ENCODE measurements at places on chromosomes 13 and 19. TPM values are rescaled to one million over a fixed set of nuclear protein-coding genes. Genes with fewer than 3 reads are reported as not detected.

GRCh38 chr19:1766800-1767352 lies 13.6 kb downstream of the ONECUT3 start:
- H3K36me3 ChIP-seq = no peaks in the 10 kb centered on the region
- peaks cover 91% of the 10 kb centered on the region for H3K27me3 ChIP-seq
- H3K27ac ChIP-seq = no peak overlapping the region
- no peak for DNase-seq
- H3K4me3 ChIP-seq = no peak overlapping the region
- H3K4me1 ChIP-seq = peaks cover 3% of the 10 kb centered on the region

GRCh38 chr13:25570185-25570584 lies 198.4 kb downstream of the ATP8A2 start:
- peaks cover 6% of the 10 kb centered on the region for H3K27me3 ChIP-seq
- H3K4me3 ChIP-seq = no peak overlapping the region
- DNase-seq = no peak
- H3K36me3 ChIP-seq = no peaks in the 10 kb centered on the region

GRCh38 chr19:12763100-12763499 lies 11.5 kb downstream of the BEST2 start:
- no peak for DNase-seq
- H3K36me3 ChIP-seq = no peaks in the 10 kb centered on the region
- no peaks in the 10 kb centered on the region for H3K27me3 ChIP-seq
- H3K4me3 ChIP-seq = no peak overlapping the region

DNA sequence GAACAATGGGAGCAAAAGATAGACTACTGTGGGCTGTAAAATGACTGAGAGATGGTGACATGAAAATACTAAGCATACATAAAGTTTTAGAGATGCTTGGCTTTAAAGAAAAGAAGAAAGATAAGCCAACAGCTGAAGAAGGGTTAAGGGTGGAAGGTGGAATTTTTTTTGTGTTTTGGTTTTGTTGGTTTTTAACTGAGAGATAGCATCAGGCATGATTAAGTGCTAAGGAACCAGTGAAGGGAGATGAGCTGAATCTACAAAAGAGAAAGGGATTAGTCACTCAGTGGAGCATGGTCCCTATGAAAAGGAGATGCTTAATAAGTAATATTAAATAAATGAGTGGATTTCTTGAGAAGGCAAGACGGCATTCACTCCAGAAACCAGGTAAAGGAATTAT lies 12.5 kb upstream of the TBC1D4 start:
- H3K36me3 ChIP-seq = no peaks in the 10 kb centered on the region
- no peak for DNase-seq
- no peak overlapping the region for H3K27ac ChIP-seq
- no peaks in the 10 kb centered on the region for H3K4me1 ChIP-seq
- no peak overlapping the region for H3K4me3 ChIP-seq

GRCh38 chr19:30781047-30781446 lies 408.9 kb downstream of the ZNF536 start:
- no peaks in the 10 kb centered on the region for H3K36me3 ChIP-seq
- no peak overlapping the region for H3K4me3 ChIP-seq
- H3K27ac ChIP-seq = no peak overlapping the region
- H3K4me1 ChIP-seq = no peaks in the 10 kb centered on the region
- H3K27me3 ChIP-seq = no peaks in the 10 kb centered on the region

DNA sequence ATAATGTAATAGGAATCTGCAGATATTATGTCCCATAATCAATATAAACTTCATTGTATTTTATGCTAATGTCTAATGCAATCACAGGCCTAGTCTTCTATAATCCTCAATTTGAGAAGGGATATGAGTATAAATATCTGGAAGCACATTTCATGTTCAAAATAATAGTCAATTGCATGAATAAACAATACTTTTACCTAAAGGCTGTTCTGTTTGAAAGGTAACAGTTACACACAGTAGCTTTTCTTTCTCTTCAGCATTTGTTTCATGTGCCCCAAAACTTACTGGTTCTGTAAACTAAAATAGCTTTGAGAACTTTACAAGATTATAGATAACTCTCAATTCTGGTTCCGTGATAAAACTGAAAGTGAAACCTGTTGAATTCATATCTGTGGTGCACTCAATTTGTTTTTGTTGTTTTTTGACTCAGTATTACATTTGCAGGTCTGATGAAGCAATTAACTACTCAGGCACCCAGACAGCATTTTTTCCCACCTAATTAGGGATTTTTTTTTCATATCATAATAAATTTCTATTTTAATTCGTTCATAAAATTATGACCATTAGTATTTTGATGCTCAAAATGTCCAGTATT lies 1193.8 kb downstream of the SLITRK1 start:
- no peak overlapping the region for H3K4me3 ChIP-seq
- H3K27me3 ChIP-seq = no peaks in the 10 kb centered on the region
- no peak overlapping the region for H3K27ac ChIP-seq
- no peak for DNase-seq
- H3K36me3 ChIP-seq = no peaks in the 10 kb centered on the region
- H3K4me1 ChIP-seq = no peaks in the 10 kb centered on the region

DNA sequence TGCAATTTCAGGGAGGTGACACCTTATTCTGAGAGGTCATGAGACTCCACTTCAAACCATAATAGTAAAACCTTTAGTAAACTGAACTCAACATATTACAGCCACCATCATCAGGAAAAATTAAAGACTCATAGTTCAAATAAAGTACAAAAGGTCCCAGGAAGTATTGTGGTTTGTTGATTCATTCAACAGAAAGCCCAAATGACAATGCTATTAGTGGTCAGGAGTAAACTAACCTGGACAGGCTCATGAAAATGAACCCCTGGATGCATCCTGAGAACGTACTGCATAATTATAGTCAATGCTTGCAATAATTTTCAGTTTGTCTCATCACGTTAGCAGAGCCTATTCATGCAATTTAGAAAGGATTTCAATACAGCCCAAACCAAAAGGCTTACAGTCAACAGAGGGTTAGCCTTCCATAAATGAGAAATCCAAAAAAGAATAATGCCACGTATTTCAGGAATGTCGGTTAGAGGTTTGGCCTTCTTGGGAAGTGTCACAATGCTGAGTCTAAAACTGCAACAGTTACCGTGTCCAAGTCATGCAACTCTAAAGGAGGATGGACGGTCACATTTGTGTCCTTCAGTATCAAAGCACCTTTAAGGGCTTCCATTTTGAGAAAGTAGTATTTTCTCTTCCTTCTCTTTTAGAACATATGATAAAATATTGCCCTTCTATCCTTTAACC lies 280.8 kb downstream of the ABCC4 start:
- no peaks in the 10 kb centered on the region for H3K36me3 ChIP-seq
- no peak overlapping the region for H3K27ac ChIP-seq

GRCh38 chr13:43246382-43246781 lies 223.0 kb downstream of the DNAJC15 start:
- no peak overlapping the region for H3K4me3 ChIP-seq
- H3K27ac ChIP-seq = no peak overlapping the region
- DNase-seq = no peak
- peaks cover 9% of the 10 kb centered on the region for H3K4me1 ChIP-seq
- no peaks in the 10 kb centered on the region for H3K27me3 ChIP-seq

DNA sequence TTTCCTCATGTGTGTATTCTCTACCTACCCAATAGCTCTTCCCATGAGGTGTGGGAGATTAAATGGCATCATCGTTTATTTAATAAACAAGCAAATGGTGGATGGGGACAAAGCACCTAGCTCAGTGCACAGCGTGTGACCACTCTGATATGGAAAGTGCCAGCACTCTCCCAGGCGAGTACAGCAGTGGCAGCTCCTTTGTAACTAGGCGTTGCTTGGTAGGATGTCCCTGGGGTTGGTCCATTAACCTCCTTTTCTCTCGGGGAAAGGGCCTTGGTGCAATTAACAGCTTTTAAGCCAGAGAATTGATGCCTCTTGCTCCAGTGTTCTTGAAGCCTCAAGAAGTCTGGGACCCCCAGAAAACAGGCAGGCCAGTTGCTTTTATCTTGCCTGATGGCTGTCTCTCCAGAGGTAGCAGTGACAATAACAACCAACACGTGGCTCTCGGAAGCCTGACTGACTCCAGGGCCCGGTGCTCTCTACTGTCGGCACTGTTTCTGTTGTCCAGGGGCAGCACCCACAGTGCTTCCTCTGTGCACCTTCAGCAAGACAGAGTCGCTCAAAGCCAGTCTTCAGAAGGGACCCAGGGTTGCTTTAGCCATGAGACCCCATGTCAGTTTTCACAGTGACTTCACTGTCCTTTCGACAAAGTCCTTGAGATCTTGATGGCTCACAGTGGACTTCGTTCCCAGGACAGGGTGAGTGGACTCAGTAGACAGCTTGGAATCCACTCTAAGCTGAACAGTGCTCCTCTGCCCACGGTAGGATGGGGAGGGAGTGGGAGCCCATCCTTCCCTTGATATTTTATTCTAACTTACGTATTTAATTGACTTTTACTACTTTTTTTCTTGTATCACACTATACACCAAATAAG lies 33.9 kb upstream of the NPAS1 start:
- H3K27ac ChIP-seq = no peak overlapping the region
- H3K27me3 ChIP-seq = no peaks in the 10 kb centered on the region
- no peak overlapping the region for H3K4me3 ChIP-seq
- DNase-seq = no peak
- peaks cover 26% of the 10 kb centered on the region for H3K36me3 ChIP-seq

GRCh38 chr19:40235238-40236025 lies 8.9 kb upstream of the CCNP start:
- H3K27me3 ChIP-seq = no peaks in the 10 kb centered on the region
- H3K4me3 ChIP-seq = no peak overlapping the region
- H3K27ac ChIP-seq = no peak overlapping the region
- no peak for DNase-seq
- H3K36me3 ChIP-seq = peaks cover 80% of the 10 kb centered on the region

DNA sequence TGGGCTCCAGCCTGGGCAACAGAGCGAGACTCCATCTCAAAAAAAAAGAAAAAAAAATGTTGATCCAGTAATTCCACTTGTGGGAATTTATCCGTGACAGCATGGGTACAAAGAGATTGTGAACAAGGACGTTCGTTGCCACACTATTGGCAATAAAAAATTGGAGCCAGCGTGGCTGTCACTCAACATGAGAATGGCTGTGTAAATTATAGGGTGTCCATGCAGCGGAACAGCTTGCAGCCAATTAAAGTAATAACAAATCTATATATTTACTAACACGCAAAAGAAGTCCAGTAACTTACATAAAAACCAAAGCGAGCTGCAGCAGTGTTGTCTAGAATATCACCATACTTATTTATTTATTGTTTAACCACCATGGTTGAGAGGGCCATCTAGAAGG lies 19.3 kb downstream of the DPF1 start:
- H3K4me1 ChIP-seq = peaks cover 4% of the 10 kb centered on the region
- H3K27ac ChIP-seq = no peak overlapping the region
- no peaks in the 10 kb centered on the region for H3K36me3 ChIP-seq
- DNase-seq = no peak
- no peak overlapping the region for H3K4me3 ChIP-seq

DNA sequence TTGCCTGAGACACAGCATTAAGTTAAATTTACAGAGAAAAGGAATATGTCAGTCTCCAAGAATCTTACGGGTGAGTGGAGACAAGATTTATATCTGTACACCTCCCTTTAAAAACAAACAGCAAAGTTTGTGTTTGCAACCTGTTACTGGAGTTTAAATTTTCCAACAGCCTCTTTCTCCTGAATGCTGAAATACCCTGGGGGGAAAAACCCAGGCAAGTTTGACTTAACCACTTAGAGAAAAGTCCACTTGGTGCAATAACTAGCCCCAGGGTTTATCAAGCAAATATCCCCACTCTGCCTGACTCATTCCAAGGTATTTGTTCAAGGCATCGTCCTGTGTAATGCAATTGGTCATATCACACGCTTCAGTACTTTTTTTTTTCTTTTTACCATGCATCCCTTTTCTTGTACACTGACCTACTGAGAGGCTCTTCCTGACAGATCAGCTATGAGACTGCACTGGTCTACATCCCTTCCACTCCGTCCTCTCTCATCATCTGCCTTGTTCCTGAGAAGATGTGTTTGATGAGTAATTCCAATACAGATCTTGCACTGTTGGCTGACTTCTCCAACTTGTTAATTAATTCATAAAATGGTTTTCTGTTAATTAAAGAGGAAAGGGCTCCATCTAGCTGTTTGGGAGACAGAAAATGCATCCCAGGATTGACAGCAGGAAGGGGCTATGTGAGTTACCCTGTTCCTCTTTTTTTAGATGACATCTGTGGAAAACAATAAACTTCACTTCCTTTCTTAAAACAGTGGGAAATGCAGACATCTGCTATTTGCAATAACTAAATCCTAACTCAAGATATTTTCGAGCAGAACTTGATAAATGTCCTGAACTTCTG lies 212.5 kb upstream of the IRS2 start:
- no peak overlapping the region for H3K27ac ChIP-seq
- H3K27me3 ChIP-seq = no peaks in the 10 kb centered on the region
- no peak overlapping the region for H3K4me3 ChIP-seq
- H3K36me3 ChIP-seq = no peaks in the 10 kb centered on the region
- no peaks in the 10 kb centered on the region for H3K4me1 ChIP-seq
- DNase-seq = no peak

GRCh38 chr13:95060014-95060519 lies 241.2 kb downstream of the ABCC4 start:
- H3K4me1 ChIP-seq = no peaks in the 10 kb centered on the region
- no peaks in the 10 kb centered on the region for H3K36me3 ChIP-seq
- no peaks in the 10 kb centered on the region for H3K27me3 ChIP-seq
- no peak overlapping the region for H3K4me3 ChIP-seq
- H3K27ac ChIP-seq = no peak overlapping the region
- no peak for DNase-seq

DNA sequence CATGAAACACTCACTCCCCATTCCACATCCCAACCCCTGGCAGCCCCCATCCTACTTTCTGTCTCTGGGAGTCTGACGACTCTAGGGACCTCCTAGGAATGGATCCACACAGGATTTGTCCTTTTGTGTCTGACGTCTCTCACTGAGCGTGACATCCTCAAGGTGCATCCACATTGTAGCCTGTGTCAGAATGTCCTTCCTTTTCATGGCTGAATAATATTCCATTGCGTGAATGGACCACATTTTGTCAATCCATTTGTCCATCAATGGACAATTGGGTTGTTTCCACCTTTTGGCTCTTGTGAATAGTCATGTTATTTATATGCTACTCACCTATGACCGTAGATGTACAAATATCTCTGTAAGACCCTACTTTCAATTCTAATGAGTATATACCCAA lies 16.8 kb upstream of the NMRK2 start:
- no peak overlapping the region for H3K4me3 ChIP-seq
- H3K27ac ChIP-seq = no peak overlapping the region
- no peaks in the 10 kb centered on the region for H3K4me1 ChIP-seq
- H3K36me3 ChIP-seq = no peaks in the 10 kb centered on the region
- no peak for DNase-seq

GRCh38 chr13:29483211-29483610 lies 112.3 kb downstream of the SLC7A1 start:
- DNase-seq = no peak
- no peak overlapping the region for H3K27ac ChIP-seq
- H3K27me3 ChIP-seq = no peaks in the 10 kb centered on the region
- H3K36me3 ChIP-seq = no peaks in the 10 kb centered on the region

The GARRE1 gene
- 7.4 TPM for total RNA-seq

The SULT2A1 gene
- not detected for total RNA-seq

The IL4I1 gene
- total RNA-seq = 8.6 TPM

The MAMSTR gene
- 0.38 TPM for total RNA-seq

The CYP4F11 gene
- total RNA-seq = not detected

The LDLR gene
- total RNA-seq = 7.0 TPM

The RASGRP4 gene
- total RNA-seq = 1.1 TPM

The MBD3L4 gene
- total RNA-seq = not detected

The SHD gene
- 0.80 TPM for total RNA-seq
